Activated T-helper 17 cell treated with anti-CD3 and anti-CD28 coated beads, Interleukin-2, amount 50 U/mL, for 72 hours (primary cell): ENCODE measurements at places on chromosomes 1 and 21. TPM values are rescaled to one million over a fixed set of nuclear protein-coding genes. Genes with fewer than 3 reads are reported as not detected.

The ATP8B2 gene
- 69.0 TPM for total RNA-seq

The RCSD1 gene
- 69.0 TPM for total RNA-seq

The DNASE2B gene
- total RNA-seq = not detected

The C8B gene
- not detected for total RNA-seq

The BEST4 gene
- 0.97 TPM for total RNA-seq

The SKI gene
- total RNA-seq = 39.5 TPM

The PEAR1 gene
- not detected for total RNA-seq

The CIART gene
- 3.7 TPM for total RNA-seq

The AVPR1B gene
- total RNA-seq = not detected

The TNFRSF8 gene
- 216 TPM for total RNA-seq

The CR1 gene
- 0.17 TPM for total RNA-seq

The REG4 gene
- not detected for total RNA-seq

The TAL1 gene
- total RNA-seq = not detected

The DENND2C gene
- total RNA-seq = 1.0 TPM

The CD1E gene
- total RNA-seq = not detected

The LRRC7 gene
- total RNA-seq = not detected

The FAM151A gene
- not detected for total RNA-seq

The C1orf167 gene
- total RNA-seq = not detected

The KPRP gene
- total RNA-seq = not detected

The SLC35F3 gene
- total RNA-seq = 0.13 TPM

The SLC9C2 gene
- not detected for total RNA-seq
